ENCODE measurements at places on chromosomes 7 and 10. TPM values are rescaled to one million over a fixed set of nuclear protein-coding genes. Genes with fewer than 3 reads are reported as not detected.

GRCh38 chr7:156907656-156908055 is 14.7 kb upstream of the LMBR1 start:
- no peak for DNase-seq

DNA sequence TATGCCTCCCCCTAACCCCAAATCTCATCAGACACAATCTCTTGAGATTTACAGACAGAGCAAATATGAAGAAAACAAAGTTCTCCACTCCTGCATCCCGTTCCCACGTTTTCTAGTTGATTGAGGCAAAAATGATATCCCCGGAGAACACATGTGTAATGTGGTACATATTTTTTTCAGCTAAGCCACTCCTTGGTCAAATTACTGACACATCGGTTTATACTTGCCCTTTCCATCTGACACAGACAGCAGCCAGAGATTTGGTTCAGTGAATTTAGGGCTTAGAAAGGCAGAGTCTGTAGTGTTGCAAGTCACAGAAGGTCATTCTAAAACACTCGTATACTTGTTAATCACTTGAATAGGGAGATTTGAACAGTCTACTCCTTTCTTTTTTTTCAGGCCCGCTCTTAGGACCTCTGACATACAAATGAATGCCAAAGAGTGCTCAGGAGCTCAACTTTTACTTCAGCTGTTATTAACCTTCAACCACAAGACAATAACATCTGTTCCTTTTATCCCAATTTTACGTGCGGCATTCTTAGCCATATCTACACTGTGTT is 1.8 kb upstream of the DDX50 start:
- no peak for DNase-seq

DNA sequence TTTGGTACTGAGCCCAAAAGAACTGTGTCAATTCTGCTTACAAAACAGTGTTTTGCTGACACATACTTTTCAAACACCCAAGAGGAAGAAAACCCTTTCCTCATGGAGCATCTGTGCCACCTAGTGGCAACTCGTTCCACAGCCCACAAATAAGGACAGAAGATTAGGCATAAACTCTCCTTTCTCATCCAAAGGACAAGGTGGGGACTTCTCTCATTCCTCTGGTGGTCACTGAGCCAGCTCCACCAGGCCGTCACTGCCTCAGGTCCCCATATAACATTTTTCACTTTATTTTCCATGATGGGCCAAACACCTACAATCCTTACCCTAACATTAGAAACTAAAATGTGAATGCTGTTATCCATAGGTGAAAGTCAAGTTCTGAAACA is 76.9 kb downstream of the RNF216 start:
- peak; percentile 75 for DNase-seq

GRCh38 chr10:71472466-71472865 is 75.7 kb downstream of the CDH23 start:
- no peak for DNase-seq

- DNase-seq: no peak
These were observed 214.0 kb downstream of the MDFIC start for GRCh38 chr7:115135769-115136410.

GRCh38 chr10:113087165-113088029 is 137.3 kb downstream of the TCF7L2 start:
- DNase-seq: no peak

GRCh38 chr10:112583236-112583939 is 136.4 kb downstream of the VTI1A start:
- DNase-seq: no peak

- DNase-seq: no peak
These were observed 71.0 kb downstream of the SEMA3D start for GRCh38 chr7:85115862-85116261.

GRCh38 chr10:4181081-4181480 is 396.1 kb upstream of the KLF6 start:
- no peak for DNase-seq

GRCh38 chr10:60611291-60611747 is 167.0 kb upstream of the CDK1 start:
- DNase-seq: no peak

- DNase-seq: peak; percentile 58
These were observed 232.5 kb downstream of the SKIDA1 start for GRCh38 chr10:21292763-21293517.

DNA sequence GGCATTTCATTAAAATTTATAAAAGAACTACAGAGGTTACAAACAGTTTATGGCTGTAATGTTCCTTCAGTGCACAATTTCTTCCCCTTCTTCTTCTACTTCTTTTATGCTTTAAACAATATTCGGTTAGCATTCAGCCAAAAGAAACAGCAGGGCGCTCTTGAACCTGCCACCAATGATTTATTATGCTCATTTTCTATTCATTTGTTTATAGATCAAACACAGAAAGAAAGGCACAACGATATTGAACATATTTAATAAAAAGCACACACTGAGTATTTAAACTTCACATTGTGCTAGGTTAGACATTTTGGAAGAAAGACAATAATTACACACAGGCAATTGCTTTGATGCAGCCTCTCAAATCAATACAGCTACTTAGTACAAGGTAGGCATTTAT is 1025.8 kb upstream of the LRRN3 start:
- DNase-seq: no peak

DNA sequence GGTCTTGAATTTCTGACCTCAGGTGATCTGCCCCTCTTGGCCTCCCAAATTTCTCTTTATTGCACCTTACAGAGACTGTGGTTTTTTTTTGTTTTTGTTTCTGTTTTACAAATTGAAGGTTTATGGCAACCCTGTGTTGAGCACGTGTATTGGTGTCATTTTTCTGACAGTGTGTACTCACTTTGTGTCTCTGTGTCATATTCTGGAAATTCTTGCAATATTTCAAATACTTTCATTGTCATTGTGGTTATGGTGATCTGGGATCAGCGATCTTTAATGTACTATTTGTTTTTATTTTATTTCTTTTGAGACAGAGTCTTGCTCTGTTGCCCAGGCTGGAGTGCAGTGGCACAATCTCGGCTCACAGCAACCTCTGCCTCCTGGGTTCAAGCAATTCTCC is 89.8 kb downstream of the PRTFDC1 start:
- no peak for DNase-seq

GRCh38 chr10:124329941-124330340 is 88.8 kb downstream of the OAT start:
- no peak for DNase-seq

DNA sequence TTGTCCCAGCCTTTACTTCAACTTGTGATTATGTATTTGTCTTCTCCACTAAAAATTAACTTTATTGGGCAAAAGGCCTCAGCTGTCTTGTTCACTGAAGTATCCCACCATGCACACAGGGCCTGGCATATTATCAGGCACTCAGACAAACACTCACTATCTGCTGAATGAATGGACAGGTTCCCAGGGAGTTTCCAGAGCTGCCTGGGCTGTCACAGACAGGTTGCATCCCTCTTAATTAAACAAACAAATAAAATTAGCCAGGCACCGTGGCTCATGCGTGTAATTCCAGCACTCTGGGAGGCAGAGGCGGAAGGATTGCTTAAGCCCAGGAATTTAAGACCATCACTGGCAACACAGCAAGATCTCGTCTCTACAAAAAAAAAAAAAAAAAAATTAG is 1.5 kb upstream of the TSPAN14 start:
- no peak for DNase-seq

DNA sequence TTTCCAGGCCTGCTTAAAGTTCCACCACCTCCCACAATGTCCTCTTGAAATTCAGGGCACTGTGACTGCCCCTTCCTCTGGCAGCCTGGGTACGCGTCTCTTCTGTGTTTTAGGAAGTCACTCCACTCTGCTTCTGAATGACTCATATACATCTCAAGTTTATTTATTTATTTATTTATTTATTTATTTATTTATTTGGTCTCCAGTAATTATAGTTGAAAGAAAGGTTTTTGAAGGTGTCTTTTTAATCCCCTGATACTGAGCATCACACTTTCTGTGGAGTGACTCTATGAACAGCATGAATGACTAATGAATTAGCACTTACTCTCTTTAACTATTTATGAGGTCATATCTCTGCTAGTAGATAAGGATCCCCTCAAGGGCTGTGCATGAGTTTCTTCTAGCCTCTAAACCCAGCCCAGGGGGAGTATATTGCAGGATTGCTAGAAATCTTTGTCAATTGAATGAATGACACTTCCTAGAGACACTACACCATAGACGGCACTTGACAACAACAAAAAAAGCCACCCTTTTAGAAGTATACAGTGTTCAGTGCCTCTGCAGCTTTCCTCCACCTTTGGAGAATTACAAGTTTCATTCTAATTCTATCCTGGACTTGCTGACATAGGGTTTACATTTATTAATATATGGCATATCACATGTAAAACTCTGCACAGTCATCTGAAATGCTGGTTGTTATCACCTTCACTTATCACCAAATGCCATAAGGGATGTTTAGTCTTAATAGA is 2.1 kb downstream of the MACC1 start:
- DNase-seq: no peak

GRCh38 chr7:29879609-29880008 is 73.3 kb downstream of the WIPF3 start:
- no peak for DNase-seq

DNA sequence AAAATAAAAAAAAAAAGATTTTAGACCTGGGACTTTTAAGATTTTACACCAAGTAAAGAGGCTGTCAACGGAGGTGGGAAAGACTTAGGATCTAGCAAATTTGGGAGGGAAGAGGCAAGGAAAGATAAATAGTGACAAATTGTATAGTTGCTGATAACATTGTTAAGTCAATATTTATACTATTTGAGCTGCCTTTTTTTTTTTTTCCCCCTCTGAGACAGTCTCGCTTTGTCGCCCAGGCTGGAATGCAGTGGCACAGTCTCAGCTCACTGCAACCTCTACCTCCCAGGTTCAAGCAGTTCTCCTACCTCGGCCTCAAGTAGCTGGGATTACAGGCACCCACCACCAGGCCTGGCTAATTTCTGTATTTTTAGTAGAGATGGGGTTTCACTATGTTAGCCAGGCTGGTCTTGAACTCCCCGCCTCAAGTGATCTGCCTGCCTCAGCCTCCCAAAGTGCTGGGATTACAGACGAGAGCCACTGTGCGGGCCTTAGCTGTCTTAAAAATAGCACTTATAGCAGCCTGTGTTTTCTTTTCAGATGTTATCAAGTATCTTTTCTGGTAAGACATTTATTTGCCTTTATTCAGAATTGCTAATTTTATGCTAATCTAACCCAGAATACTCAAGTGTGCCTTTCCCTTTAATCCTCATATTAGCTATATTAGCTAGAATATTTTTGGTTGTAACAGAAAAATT is 94.5 kb downstream of the MMRN2 start:
- DNase-seq: no peak

DNA sequence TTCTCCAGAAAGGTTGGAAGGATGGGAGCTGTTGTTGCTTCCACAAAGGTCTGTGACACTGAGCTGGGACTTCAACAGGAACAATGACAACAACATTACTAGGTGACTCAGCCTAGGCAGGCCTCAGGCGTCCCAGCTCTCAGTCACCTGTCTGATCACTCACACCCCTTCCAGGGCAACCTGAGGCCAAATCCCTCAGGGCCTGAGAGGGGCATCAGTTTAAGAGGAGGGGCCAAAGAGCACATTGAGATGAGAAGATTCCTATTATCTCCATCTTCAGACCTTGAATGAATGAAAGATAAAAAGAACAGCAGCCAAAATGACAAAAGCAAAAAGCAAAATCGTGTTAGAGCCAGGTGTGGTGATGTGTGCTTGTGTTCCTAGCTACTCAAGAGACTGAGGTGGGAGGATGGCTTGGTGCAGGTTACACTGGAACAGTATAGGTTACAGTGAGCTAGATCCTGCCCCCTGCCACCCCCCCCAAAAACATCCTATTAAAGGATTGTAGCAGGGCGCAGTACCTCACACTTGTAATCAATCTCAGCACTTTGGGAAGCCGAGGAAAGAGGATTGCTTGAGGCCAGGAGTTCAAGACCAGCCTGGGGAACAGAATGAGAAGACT is at the start of gene ATG9B:
Gene ATG9B, minus strand, starts transcription at position 60 of the 622 bp plus-strand sequence. CDS start 71 bp downstream, outside the sequence.
- no peak for DNase-seq

DNA sequence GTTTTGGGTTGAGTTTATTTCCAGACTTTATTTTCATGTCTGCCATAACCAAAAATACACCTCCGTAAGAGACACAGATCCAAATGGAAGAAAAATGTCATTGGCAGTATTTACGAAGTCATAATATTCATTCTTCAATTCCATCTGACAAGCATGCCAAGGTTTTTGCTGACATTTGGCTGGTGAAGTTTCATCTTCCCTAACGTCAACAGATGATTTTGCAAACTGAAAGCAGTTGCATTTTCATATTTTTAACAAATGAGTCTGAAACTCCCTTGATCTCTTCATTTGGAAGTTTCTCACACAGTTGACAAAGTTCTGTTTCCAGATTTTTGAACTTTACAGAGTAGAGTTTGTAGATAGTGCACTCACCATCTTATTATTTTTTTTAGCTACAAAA is 114.5 kb downstream of the CALN1 start:
- no peak for DNase-seq

- DNase-seq: no peak
These were observed 207.5 kb downstream of the BBS9 start for GRCh38 chr7:33336820-33337219.

Gene ATRNL1
- total RNA-seq: 11.4 TPM

Gene PNLIPRP3
- total RNA-seq: 0.29 TPM

Gene DDX21
- 83.9 TPM for total RNA-seq

Gene NEBL
- 3.8 TPM for total RNA-seq

Gene MRLN
- not detected for total RNA-seq

Gene GRM3
- total RNA-seq: not detected

Gene LBX1
- not detected for total RNA-seq

Gene NPY
- not detected for total RNA-seq

Gene GPC2
- total RNA-seq: 1.4 TPM

Gene GALNT17
- 9.9 TPM for total RNA-seq
